Kidney (tissue), 22 donors: ENCODE measurements at places on chromosomes 13 and 19. TPM values are rescaled to one million over a fixed set of nuclear protein-coding genes. Genes with fewer than 3 reads are reported as not detected.

The MYH14 gene
- 23.9 TPM for polyA plus RNA-seq

DNA sequence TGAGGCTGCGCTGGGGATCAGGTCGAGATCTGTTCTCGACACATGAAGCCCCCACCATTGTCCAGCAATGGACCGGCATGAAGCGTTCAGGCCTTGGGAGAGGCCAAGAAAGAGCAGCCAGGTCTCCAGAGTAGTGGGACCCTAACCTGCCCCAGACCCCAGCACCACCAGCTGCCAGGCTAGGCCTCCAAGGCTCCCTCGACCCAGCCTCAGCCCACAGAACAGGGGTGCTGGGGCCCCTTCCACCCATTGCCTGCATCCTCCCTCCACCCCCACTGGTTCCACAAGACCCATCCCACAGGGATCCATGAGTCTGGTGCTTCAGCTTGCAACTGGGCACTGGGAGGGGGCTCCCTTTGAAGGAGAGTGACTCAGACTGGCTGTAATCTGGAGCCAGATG lies 120.3 kb downstream of the TUBA3C start:
- no peak for DNase-seq

DNA sequence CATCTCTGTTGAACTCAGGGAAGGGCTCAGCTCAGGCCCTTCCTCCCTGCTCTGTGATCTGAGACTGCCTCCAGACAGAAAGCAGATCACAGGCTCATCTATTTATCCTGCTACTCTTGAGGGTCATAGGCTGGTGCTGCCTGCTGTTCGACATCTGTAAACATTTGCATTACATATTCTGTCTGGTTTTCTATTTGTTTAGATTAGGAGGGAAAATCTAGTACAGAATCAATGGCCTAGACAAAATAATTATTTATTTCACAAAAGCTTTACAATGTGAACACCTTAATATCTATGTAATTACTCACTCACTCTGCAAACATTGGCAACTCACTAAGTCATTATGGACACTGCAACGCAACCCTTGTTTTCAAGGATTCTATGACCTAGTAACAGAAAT lies 43.0 kb downstream of the CEP89 start:
- DNase-seq: no peak

- no peak for DNase-seq
These were observed 36.8 kb upstream of the ZNF681 start for GRCh38 chr19:23795462-23795861.

- DNase-seq: no peak
These were observed 31.1 kb upstream of the MYCBP2 start for GRCh38 chr13:77358001-77358400.
